ENCODE measurements at places on chromosomes 16 and 17. TPM values are rescaled to one million over a fixed set of nuclear protein-coding genes. Genes with fewer than 3 reads are reported as not detected.

Gene GAST
- not detected for total RNA-seq

Gene CNGB1
- total RNA-seq: 1.3 TPM

Gene SLC2A4
- 0.24 TPM for total RNA-seq

Gene TAOK2
- 25.2 TPM for total RNA-seq

Gene CEP95
- 18.1 TPM for total RNA-seq

Gene MYH13
- total RNA-seq: not detected

Gene ASPA
- not detected for total RNA-seq

Gene SLFN11
- total RNA-seq: 9.6 TPM

Gene ST6GALNAC2
- 124 TPM for total RNA-seq

Gene WNT3
- 1.1 TPM for total RNA-seq

Gene HCRT
- not detected for total RNA-seq

Gene UTS2R
- total RNA-seq: not detected

Gene APOBR
- not detected for total RNA-seq

Gene PMFBP1
- 1.3 TPM for total RNA-seq

Gene NETO2
- 28.2 TPM for total RNA-seq

Gene TLE7
- total RNA-seq: not detected

Gene MYCBPAP
- total RNA-seq: 0.96 TPM

Gene AOC2
- total RNA-seq: 0.96 TPM

Gene PPY
- total RNA-seq: not detected

Gene VAC14
- total RNA-seq: 16.0 TPM

Gene C1QTNF8
- not detected for total RNA-seq

Gene TBC1D3H
- total RNA-seq: not detected

Gene RGS9
- 1.9 TPM for total RNA-seq

Gene TAC4
- total RNA-seq: not detected

Gene TP53TG3F
- total RNA-seq: not detected

Gene RNF157
- not detected for total RNA-seq

Gene GABARAP
- total RNA-seq: 109 TPM

Gene CEP112
- total RNA-seq: 0.85 TPM

Gene NOD2
- total RNA-seq: 14.0 TPM

Gene KRTAP9-8
- not detected for total RNA-seq

Gene KCNH6
- not detected for total RNA-seq

Gene ITGA2B
- not detected for total RNA-seq

Gene HOXB13
- 0.24 TPM for total RNA-seq

Gene SECTM1
- total RNA-seq: 8.1 TPM

Gene KIF2B
- not detected for total RNA-seq

Gene ZMYND15
- total RNA-seq: 0.21 TPM

Gene ABCC12
- total RNA-seq: not detected

Gene MYLK3
- total RNA-seq: under 0.01 TPM

Gene KRTAP2-2
- not detected for total RNA-seq

Gene GPR142
- total RNA-seq: not detected

Gene VEZF1
- 21.9 TPM for total RNA-seq

Gene FBXO39
- total RNA-seq: not detected

Gene MCRIP2
- 55.4 TPM for total RNA-seq

Gene AKAP10
- total RNA-seq: 25.2 TPM

Gene STAC2
- total RNA-seq: not detected

Gene KRTAP4-1
- not detected for total RNA-seq

Gene ACSM2A
- total RNA-seq: not detected

Gene IL32
- 1.1 TPM for total RNA-seq

Gene KRT36
- not detected for total RNA-seq

Gene CCL5
- total RNA-seq: not detected

Gene AIPL1
- total RNA-seq: not detected

Measured in tracheal epithelial cell (primary cell).